ENCODE measurements at places on chromosomes 7 and 10.

DNA sequence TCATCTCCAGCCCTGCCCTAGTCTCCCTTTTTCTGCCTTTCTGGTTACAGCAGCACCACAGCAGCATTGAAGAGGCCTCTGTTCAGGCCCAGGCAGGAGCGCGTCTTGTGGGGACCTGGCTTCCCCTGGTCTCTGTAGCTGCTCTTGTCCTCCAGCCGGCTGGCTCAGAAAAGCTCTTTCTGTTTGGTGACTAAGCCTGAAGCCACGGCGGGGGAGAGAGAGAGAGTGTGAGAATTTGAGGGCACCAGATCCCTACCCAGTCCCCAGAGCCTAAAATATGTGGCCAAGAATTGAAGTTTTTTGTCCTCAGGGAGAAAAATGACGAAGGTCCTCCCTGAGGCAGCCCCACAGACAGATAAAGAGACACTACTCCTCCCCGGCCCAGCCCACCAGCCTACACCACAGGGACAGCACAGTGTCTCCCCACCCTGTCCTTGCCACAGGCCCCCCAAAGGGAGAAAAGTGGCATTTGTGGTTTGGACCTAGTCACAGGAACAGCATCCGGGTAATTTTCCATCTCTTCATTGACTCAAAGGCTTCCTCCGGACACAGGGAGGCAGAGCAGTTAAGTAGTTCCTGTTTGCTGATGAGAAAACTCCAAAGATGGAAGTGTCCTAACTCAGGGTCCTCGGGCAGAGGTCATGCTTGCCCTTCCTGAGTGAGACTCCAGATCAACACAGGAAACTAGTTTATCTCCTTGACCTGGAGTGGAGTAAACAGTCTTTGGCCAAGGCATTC, 13.3 kb upstream of the FAM180A start:
- no peak for DNase-seq

GRCh38 chr10:122190176-122190943, 80.7 kb upstream of the BTBD16 start:
- DNase-seq: no peak

DNA sequence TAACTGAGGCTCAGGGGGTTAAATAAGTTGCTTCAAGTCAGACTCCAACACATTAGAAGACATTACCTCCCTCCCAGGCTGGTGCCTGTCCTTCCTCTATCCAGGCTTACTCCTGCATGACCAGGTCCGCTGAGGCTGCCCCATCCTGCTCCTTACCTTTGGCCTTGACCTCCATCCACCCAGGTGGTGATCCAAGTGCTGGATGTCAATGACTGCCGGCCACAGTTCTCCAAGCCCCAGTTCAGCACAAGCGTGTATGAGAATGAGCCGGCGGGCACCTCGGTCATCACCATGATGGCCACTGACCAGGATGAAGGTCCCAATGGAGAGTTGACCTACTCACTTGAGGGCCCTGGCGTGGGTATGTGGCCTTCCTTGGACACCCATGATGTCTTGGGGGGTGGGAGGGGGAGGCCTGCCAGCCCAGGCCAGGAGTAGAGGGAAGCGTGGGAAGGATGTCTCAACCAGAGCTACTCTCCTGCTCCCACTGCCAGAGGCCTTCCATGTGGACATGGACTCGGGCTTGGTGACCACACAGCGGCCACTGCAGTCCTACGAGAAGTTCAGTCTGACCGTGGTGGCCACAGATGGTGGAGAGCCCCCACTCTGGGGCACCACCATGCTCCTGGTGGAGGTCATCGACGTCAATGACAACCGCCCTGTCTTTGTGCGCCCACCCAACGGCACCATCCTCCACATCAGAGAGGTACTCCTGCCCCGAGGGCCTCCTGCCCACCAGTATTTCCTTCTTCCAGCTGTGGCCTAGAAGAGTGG, 29.6 kb upstream of the VSIR start:
- DNase-seq: no peak

DNA sequence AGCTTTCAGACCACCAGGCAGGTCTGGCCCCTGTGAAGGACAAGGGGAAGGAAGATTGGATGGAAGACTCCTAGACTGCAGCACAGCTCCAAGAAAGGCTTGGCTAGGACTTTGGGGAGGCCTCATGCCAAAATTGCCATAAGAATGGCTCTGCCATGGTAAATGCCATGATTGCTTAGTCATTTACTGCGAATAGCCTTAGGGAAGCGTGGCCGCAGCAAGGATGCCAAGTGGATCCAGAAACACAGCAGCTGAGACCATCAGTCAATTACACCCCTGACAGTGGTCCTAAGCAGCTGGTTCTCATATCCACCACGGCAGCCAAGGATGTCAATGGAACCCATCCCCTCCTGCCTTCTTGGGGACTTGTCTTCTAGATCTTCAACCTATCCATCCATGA, 88.2 kb upstream of the AUTS2 start:
- no peak for DNase-seq

DNA sequence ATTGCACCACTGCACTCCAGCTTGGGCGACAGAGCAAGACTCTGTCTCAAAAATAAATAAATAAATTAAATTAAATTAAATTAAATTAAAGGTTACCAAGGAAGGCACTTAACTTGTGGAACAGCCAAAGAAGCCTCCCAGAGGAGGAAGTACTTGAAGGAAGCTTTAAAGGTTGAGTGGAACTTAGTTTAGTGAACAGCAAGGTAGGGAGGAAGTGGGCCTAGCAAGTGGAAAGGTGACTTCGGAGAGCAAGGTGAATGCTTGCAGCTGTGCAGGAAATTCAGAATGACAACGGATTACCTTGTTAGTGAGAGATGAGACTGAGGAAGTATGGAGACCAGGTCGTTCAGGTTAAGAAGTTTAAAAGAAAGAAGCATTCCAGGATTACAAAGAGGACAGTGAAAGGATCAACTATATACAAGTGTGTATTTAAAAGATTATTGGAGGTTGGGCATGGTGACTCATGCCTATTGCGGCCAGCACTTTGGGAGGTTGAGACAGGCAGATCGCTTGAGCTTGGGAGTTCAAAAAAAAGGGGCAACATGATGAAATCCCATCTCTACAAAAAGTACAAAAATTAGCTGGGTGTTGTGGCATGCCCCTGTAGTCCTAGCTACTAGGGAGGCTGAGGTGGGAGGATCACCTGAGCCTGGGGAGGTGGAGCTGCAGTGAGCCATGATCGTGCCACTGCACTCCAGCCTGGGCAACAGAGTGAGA, 12.8 kb upstream of the RPEL1 start:
- DNase-seq: no peak

DNA sequence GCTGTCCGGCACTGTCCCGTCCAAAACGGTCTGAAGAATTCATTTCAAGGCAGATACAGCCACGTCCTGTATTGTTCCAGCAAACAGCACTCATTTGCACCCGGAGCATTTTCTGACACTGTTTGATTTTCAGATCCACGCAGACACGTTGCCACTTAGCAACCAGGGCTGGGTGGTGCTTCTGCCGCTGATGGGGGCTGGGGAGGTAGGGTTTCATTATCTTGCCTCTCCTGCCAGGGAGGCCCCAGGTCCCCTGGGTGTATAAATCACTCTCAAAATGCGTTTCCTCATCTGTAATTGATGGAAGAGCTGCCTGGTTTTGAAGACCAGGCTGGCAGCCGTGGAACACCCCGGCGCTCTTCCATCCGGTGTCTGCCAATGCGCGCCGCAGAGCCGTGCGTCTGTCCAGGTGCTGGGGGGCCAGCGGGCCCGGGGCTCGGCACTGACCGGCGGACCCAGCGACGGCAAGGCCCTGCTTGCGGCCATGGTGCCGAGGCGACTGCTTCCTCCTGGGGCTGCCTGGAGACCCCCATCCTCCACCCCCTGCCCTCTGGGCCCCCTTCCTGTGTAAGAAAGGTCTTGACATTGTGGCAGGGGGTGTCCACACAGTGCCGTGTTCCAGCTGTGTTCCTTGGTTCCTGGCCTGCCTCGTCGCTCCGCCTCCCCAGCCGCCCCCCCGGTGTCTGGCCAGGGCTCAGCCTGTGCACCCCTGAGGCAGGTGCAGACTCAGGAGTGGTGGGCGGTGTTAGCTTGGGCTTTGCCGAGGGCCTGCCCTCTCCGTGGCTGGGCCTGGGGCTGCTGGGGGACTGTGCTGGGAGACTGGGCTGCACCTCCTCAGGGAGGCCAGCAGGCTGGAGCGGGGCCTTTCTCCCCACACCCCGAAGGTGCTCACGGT, 16.6 kb downstream of the ADGRA1 start:
- no peak for DNase-seq

DNA sequence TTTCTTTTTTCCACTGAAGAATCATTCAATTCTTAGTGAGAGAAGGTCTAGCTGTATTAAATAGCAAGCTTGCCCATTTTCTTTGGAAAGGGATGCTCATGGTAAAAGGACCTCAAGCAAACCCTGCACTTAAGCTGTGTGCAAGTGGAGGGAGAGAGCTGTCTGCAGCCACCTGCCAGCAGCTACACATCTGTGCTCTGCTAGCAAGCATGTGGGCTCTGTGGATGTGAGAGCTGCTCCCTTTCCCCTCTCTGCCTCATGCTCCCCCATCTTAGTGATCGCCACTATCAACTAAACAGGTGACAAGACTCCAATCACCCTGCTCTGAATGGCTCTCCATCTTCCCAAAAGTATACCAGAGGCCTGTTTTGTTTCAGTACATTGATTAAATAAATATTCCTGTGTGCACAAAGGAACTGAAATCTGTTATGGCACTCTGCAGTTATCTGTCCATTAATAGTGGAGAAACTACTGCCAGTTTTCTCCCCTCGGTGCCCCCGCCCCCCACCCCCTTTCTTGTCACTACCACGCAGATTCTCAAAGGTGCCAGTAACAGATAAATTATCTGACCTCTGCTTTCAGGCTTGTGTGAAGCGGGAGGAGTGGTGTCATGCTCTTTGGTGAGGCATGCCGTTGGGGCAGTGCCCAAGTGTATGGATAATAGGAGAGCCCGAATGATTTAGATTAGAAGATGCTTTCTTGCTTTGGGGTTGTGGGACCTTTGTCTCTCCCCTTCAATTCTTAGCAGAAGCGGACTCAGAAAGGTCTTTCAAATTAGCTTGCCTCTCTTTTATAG, 26.4 kb downstream of the AUTS2 start:
- DNase-seq: no peak

GRCh38 chr7:118109607-118110006, 74.4 kb upstream of the LSM8 start:
- DNase-seq: no peak

- DNase-seq: no peak
Measured at GRCh38 chr7:50851891-50852290, 69.2 kb upstream of the GRB10 start.

- no peak for DNase-seq
Measured at GRCh38 chr7:127844707-127845331, 186.4 kb downstream of the LRRC4 start.

DNA sequence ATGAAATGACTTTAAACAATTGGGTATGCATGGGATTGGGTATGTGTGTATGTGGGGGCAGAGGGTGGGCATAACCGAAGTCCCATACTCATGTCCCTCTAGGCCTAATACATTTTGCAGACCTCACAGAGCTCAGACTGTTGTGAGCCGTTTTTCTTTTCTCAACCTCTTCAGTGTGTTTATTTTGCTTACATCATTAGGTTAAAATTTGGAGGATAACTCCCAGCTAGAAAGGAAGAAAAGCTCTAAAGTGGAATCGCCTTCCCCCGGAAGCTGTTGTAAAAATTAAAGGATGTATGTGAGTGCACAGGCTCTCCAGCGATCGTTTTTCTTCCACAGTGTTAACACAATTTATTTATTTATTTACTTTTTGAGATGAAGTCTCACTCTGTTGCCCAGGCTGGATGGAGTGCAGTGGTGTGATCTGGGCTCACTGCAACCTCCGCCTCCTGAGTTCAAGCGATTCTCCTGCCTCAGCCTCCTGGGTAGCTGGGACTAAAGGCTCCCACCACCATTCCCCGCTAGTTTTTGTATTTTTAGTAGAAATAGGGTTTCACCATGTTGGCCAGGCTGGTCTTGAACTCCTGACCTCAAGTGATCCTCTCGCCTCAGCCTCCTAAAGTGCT, 1.5 kb upstream of the H2AZ2 start:
- DNase-seq: no peak

- no peak for DNase-seq
Measured at GRCh38 chr10:117656385-117657367, 114.1 kb downstream of the EMX2 start.

DNA sequence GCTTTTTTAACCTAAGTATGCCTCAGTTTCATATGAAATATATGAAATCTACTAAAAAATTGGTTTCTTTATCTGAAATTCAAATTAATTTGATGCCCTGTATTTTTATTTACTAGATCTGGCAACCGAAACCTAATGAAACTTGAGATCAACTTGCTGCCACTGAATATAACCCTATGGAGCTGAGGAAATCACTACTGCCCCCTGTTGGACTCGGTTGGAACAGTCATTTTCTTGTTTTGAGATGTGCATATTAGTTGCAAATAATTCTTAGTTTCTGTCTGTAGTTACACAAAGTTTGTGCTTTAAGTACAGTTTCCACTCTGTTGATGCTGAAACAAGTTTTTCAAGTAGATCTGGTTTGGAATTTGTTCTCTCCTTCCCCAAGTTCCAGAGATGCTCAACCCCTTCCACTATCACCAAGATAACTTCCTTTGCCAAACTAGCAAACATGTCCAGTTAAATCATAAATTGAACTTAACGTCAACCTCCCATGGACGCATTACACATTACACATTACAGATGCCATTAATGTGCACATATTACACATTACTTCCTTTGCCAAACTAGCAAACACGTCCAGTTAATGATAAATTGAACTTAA, 22.2 kb upstream of the EXOC4 start:
- DNase-seq: peak; percentile 22

DNA sequence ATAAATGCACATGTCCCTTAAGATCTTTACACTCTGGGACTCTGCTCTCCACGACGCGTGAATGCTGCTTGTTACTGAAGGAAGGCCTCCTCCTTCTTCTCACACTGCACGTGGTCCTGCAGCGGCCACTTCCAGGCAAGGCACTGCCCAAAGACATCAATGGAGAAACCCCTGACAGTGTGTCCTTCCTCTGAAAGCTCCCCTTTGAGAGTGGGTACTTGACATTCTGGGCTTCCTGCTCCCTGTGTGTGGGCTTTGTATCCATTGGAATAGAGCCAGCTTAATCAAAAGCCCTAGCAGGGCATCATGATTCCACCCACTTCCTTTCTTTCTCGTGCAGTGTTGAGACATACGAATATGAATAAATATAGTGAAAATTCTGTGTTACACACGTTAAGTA, 69.7 kb upstream of the STK17A start:
- no peak for DNase-seq

GRCh38 chr10:88270871-88271713, 312.0 kb downstream of the RNLS start:
- DNase-seq: no peak

- DNase-seq: no peak
Measured at GRCh38 chr7:49766966-49767365, 6.5 kb upstream of the VWC2 start.

- no peak for DNase-seq
Measured at GRCh38 chr7:155584763-155585531, 38.6 kb upstream of the CNPY1 start.

DNA sequence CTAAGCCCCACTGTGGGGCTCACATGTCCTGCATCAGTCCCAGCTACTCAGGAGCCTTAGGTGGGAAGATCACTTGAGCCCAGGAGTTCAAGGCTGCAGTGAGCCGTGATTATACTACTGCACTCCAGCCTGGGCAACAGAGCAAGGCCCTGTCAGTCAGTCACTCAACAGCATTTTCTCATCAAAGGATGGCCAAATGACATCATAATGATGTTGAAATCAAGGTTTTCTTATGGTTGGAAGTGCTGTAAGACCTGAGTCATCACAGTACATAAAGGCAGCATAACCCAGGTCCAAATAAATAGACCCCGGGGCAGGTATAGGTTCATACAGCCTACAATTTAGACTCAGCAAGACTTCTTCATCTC, 341.1 kb downstream of the PARD3 start:
- DNase-seq: no peak

- no peak for DNase-seq
Measured at GRCh38 chr10:70752571-70752970, 32.6 kb downstream of the TBATA start.

Measured in T follicular helper cell (primary cell).